ENCODE measurements at places on chromosomes 1 and 21.

DNA sequence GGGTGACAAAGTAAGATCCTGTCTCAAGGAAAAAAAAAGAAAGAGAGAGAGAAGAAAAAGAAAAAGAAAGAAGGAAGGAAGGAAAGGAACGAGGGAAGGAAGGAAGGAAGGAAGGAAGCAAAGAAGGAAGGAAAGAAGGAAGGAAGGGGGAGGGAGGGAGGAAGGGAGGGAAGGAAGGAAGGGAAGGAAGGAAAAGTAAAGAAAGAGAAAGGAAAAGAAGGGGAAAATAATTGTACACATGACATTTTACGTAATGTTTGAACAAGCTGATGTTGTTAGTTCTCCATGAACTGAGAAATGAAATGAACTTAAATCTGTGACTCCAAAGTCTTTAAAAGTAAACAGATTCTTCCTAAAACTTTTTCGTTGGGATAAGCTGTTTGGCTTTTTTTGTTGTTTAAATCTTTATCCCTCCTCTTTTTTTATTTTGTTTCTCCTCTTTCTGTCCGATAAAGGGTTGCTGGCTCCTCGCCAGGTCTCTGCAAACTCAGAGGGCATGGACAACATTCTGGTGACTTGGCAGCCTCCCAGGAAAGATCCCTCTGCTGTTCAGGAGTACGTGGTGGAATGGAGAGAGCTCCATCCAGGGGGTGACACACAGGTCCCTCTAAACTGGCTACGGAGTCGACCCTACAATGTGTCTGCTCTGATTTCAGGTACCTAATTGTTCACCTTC lies 59.8 kb downstream of the IL12RB2 start:
- no peak for DNase-seq

DNA sequence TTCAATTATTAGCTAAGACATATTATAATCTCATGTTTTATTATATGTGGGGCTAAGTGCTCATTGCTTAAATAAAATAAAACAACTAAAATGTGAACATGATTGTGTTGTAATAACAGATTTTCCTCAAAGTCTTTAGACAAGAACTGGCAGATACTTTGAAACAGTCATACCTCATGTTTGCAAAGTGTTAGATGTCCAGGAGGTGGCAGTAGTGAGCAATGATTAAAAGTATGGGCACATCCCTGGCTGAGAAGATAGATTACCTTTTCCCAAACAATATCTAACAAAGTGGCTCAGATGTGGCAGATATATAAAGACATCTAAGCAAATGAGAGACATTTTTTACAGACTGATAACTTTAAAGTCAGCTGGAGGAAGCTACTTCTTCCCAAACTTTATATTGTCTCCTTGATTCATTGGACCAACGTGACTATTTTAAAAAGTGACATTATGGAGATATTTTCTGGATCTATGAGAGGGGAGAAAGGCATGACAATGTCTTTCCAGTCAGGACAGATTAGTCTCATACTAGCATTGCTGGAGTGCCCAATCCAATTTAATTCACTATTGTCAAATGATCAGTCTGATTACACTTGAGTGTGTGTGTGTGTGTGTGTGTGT lies 269.8 kb downstream of the S1PR1 start:
- peak; percentile 22 for DNase-seq

DNA sequence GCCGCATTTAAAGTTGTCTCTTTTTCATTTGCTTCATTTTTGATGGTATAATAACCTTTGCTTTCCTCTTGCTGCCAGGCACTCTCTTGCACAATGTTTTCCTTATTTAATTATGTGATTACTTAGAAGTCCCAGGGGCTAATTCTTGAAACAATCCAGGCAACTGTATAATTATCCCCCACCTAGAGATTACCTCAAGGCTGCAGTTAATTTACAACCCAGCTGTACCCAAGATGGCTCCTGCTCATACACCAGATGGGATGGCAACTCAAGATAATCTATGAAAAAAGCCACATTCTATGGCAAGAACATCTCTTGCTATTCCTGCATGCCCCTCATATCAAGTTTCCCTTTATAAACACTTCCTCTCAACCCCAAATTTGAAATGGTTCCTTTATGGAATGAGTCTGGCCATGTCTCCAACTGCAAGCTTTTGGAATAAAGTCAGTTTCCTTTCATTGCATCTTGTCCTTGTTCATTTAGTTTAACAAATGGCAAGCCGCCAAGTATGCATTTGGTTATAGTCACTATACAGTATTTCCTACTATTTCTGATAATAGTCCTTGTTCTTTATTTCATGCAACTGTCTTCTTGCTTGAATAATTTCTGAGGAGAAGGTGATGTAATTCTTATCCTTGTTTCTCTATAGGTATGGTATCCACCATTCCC lies 1042.6 kb downstream of the PLA2G4A start:
- no peak for DNase-seq

GRCh38 chr1:200022239-200022804 lies 5.2 kb upstream of the NR5A2 start:
- no peak for DNase-seq

- peak; percentile 33 for DNase-seq
Measured at GRCh38 chr1:47755101-47755990, 241.8 kb downstream of the TRABD2B start.

DNA sequence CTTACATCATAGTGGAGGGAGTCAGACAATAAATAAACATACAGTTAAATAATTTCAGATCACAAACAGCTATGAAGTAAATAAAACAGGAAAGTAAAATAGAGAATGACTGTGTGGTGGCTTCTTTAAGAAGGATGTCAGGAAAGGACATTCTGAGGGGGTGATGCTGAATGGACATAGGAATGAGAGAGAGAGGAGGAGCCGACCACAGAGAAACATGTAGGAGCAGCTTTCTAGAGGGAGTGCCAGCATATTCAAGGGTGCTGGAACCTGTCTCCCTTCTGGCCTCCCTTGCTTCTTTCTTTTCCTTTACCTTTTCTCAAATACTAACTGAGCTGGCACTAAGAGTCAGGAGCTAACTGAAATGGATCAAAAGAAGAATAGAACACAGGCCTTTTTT lies 20.5 kb upstream of the BCL10 start:
- DNase-seq, result no peak

- no peak for DNase-seq
Measured at GRCh38 chr1:8019229-8019620, 6.9 kb downstream of the ERRFI1 start.

- DNase-seq, result no peak
Measured at GRCh38 chr1:191305370-191305769, 827.7 kb upstream of the BRINP3 start.

- no peak for DNase-seq
Measured at GRCh38 chr1:45929257-45929687, 125.9 kb downstream of the MAST2 start.

DNA sequence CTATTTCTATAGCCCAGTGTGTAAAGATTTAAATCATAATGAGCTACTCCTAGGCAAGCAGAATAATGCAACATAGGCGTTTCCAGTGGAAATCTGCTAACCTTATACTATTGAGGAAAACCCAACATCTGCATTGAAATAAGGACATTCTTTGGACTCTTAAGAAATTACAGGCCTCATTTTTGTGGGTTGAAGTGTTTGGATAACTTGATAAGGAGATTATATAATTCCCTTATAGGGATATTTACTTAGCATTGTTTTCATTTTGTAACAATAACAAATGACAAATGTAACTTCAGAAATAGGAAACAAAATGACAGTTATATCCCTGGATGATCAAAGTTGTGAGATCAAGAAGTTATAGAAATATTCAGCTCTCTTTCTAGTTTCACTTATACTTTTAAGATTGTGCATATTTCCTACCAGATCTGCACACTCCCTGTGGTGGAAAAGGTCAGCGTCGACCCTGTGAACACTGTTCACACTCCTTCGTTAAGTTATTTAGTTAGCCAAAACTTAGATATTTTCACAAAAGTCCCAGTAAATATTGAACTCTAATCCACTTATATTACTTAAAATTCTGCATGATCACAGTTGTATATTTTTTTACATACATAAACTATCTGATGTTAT lies 284.4 kb upstream of the C1orf105 start:
- no peak for DNase-seq

GRCh38 chr1:40530735-40531380 lies 579 bp upstream of the ZNF684 start:
- DNase-seq, result no peak

DNA sequence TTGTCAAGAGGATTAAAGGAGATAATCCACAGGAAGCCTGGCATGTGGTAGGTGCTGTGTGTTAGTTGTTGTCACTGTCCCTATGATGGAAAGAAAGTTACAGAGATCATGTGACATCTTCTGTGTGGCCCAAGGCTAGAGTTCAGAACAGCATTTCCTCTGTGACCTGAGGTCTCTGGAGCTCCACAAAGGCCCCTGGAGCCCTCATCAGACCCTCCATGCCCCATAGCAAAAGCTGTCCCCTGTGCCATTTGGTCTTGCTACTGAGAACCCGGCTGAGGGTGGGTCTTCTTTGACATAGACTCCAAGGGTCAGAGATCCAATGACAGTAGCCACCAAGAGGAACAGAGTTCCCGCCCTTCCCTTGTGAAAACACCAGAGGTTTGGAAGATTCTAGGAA lies 8.1 kb downstream of the CELA2B start:
- DNase-seq, result no peak
